ENCODE measurements at places on chromosomes 3 and 15.
A peak's percentile ranks its signal among the peaks of the same experiment; 100 is the strongest.

DNA sequence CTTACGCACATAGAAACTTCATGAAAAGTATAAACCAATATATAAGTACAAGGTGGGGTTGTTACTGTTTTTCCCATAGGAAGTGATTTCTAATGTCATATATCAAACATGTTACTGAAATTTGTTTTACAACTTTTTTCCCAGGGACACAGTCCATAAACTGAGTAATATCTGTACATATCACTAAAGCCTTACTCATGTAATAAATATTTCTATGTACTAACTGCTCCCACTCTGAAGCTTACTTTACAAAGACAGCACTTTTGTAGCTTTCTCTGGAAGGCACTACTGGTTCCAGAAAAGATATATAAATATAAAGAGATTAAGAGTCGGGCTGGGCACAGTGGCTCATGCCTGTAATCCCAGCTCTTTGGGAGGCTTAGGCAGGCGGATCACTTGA is 91.7 kb downstream of the MYO5A start:
- DNase-seq = no peak

DNA sequence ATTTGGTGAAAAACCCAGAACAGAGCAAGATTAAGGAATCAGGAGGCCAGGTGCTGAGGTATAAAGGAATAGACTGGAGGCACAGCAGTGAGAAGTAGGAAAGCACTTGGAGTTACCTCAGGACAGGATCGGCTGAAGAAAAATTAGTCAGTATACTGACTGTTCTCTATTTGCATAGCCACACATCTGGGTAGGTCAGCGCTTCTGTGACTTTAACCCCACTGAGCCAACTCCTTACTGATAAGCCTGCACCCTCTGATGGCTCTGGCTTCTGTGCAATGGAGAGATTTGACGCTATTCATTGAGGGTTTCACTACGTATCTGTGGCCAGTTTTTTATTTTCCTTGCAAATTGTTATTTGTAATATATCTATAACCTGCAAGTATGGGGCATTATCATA is 22.3 kb downstream of the MECOM start:
- no peak for DNase-seq

DNA sequence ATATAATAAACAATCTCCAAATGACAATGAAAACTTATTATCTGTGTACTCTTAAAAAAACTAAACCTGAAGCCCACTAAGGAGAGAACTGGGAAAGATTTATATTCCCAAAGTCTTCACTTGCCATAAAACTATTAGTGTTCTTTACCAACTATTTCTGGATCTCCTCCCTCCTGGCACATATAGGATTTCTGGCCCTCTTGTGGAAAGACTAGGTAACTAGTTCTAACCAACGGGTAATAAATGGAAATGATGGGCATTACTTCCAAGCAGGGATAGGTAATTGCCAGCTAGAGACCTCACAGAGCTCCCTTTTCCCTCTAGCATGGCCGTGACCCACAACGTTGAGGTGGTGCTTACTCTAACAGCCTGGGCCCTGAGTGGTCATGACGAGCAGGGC is 110.1 kb downstream of the DNAH12 start:
- DNase-seq = no peak

- no peak for DNase-seq
Measured at GRCh38 chr3:127037418-127037841, 54.5 kb downstream of the PLXNA1 start.

- DNase-seq = no peak
Measured at GRCh38 chr15:29677871-29678461, 144.3 kb downstream of the TJP1 start.

DNA sequence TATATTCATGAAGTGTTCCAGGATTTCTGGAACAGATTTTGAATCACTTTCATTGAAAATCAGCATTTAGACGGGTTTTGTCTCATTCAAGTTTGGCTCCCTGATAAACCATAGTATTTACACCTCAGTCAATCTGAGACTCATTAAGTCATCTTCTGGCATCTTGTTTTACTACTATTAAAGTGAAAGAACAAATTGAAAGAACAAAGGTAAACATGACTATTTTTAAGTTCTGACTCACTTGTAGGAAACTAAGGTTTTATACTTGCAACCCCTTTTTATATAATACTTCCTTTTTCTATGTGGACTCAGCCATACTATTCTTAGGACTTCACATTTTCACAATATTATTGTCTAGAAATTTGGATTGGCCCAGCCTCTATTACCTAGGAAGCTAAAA is 854.4 kb downstream of the SQOR start:
- DNase-seq = no peak

DNA sequence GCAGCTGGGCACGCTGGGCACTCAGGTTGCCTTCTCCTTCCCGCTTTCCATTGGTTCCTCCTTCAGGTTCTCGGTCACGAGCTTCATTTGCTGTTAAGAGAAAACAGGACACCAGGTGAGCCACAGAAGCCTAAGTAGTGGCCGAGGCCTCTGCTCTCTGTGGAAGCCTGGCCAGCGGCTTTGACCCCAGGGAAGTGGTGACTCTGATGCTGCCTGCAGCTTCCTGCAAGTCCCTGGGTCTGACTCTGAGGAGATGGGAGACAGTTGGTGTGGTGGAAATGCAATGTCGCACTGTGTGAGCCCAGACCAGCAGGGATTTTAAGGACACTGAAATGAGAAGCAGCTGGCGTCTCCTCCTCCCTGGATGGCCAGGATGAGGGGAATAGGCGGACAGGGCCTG is 80.5 kb downstream of the SNRK start:
- no peak for DNase-seq

- DNase-seq = no peak
Measured at GRCh38 chr3:134237454-134238145, 13.1 kb downstream of the RYK start.

- DNase-seq = no peak
Measured at GRCh38 chr3:30819067-30819798, 75.2 kb downstream of the GADL1 start.

DNA sequence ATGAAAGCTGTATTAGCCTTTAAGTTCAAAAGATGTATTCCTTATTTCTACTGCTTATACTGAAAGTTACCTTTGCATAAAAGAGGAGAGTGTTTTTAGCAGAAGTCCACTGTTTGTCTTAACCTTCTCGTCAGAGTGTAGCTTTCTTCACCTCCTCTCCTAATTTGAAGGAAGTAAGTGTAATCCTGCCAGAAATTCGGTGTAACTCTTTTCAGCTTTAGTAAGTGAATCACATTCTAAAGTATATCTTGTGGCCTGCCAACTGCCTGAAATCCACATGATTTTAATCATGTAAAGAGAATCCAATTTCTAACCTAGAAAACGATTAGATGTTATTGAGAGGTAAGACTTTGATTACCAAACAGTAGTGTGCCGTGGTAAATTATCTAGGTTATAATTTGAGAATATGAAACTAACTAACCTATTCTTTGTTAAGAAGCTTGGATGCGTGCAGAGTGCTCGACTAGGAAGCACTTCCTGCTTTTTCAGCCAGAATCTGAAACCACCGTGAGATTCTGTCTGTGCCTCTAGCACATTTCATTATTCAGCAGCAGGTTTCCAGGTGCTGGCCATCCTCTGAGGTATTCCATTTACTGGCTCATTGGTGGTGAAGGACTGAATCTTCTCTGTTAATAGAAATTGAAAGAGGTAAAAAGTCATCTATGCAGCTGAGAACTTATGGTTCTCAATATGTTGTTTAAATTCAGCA is 7.5 kb downstream of the GYG1 start:
- DNase-seq = no peak

GRCh38 chr3:151278230-151278629 is at the start of gene P2RY14:
Gene P2RY14, minus strand, starts transcription at chr3:151278542. Its CDS starts 64,226 bp downstream, at chr3:151214316.
- DNase-seq = no peak

DNA sequence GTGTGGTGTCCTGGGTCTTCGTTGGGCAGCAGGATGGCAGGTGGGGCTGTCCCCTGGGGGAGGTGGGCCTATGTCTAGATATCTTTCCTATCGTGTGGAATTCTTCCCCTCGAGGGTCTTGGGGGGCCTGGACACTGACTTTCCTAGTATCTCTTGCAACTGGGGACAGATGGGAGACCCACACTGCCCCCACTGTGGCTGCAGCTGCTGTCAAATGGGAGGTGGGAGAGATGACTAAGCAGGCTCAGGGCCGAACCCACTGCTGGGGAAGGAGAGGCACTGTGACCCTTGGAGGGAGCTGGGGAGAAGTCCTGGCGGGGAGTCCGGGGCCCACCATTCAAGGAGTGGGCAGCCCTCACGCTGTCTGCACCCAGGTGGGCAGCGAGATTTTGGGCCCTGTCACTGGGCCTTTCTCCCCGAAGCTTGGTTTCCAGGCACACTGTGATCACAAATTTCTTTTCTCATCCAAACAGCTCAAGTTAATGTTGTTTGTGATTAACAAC is 2.9 kb upstream of the FBLN2 start:
- no peak for DNase-seq

DNA sequence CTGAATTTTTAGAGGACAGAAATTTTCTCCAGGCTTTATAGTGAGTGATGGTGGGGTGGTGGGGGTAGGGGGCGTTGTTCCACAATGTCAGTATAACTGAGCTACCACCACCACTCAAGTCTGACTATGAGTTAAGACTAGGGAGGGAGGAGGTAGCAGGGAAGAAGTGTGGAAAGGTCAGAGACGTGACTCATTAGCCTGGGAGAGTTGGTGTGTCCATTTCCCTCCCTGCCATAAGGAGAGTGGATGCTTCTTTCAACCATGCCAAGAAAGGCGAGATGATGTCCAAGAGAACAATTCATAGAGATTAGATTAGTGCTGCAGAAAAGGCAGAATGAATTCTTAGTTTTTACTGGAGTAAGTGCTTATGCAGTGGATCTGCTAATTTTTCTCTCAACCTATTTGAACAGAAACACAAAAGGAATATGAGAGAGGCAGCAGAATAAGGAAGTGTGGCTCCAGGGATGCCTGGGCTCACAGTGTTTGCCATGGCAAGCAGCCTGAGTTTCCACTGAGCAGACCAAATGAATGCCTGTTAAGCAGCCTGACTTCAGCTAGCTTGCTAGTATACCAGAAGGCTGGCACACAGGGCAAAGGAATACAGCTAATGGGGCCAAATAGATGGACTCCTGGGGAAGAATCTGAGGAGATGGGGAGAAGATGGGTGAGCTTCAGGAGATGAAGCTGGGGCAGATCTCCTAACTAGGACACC is 708.9 kb downstream of the NTRK3 start:
- DNase-seq = no peak

DNA sequence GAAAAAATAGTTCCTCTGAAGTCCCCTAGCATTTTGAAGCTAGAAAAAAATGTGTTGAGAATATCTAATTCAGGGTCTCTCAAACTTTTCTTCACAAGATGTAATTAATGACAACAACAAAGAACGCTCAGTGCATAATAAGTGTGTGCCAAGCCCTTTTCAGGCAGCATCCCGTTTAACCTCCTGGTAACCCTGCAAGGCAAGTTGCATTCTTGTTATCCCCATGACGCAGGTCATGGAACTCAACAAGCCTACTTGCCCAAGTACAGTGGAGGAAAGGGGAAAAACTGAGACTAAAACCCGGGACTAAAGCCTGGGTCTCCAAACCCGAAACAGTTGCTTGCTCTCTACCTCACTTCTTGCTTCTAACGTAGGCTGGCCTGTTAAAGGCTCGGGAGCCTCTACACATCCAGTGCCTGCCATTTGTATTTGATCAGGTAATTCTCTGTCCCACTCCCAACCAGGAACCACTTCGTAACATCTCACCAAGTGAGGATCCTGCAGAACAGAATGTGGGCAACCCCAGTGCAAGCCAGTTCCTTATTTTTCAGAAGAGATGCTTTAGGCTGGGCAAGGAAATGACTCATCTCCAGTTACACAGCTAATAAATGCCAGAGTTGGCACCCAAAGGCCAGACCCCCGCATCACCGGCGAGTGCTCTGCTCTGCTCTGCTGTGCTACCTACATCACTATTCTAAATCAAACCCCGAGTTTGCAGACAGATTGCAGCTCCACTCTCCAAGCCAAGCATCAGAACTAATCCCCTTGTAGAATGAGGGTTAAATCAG is 28.3 kb downstream of the LMCD1 start:
- DNase-seq = no peak

- DNase-seq = no peak
Measured at GRCh38 chr3:57064572-57064971, 4.1 kb downstream of the SPATA12 start.

DNA sequence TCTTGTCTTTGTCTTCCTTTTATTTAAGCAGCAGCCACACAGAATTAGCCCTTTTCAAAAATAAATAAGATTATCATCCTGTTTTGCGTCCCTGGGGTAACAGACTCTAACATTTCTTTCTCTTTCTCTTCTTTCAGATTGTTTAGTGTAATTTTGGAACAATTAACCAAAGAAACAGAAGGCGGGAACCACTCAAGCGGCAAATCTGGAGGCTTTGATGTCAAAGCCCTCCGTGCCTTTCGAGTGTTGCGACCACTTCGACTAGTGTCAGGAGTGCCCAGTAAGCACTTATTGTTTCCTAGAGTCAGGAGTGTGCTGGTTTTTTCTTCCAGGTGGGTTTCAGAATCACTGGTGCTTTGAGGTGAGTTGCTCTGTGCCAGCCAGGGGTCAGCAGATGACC is 165.6 kb downstream of the CACNA1D start:
- DNase-seq = no peak

- DNase-seq = peak; percentile 68
Measured at GRCh38 chr15:52010633-52011595, 8.1 kb upstream of the MAPK6 start.

DNA sequence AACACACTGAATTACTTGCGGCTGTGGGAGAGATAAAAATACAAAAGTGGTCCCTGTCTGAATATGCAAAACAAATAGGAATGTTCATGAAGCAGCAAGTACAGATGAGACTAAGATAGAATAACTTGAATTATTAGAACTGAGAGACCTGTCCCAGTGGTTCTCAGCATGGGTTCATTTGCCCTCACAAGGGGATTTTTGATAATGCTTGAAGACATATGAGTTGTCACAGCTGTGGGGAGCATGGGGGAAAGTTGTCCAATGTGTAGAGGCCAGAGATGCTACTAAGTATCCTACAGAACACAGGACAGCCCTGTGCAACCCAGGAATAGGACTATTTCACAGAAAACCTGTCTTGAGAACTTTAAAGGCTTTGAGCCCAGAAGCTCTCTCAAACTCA is 22.4 kb downstream of the PPM1L start:
- DNase-seq = no peak

DNA sequence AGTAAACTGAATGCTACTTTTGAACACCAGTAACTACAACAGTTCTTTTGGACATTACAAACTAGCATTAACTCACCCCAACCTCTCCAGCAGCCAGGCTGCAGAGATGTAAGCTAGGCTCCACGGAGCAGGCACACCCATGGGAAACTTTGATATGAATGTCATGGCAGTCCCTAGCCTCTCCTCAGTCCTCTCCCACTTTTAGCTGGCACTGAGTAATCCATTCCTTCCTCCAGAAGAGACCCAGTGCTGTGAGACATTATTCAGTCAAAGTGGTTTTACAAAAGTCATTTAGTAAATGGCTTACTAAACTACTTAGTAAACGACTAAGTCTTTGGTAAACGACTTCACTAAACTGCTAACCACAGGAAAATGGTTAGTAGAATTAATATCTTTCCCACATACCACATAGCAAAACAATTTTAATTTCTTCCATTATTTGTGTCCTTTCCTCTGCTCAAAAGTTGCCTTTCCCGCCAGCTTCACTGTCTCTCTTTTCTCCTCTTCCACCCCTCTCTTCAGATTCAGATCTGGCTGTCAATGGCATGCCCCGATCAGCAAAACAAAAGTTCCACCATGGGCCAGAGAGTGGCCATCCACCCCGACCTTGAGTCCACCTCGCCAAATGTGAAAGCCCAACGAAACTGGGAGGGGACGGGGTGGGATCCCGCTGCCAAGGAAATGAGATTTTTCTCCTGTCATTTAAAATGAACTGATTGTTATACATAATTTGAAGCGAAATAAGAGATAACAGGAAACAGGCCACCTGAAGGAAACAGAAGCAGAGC is 67.5 kb upstream of the TJP1 start:
- no peak for DNase-seq

Data from stimulated activated CD4-positive, alpha-beta T cell treated with anti-CD3 and anti-CD28 coated beads, Interleukin-15, amount 100 ng/mL, for 48 hours (primary cell).